ENCODE measurements at places on chromosomes 5 and 9.

DNA sequence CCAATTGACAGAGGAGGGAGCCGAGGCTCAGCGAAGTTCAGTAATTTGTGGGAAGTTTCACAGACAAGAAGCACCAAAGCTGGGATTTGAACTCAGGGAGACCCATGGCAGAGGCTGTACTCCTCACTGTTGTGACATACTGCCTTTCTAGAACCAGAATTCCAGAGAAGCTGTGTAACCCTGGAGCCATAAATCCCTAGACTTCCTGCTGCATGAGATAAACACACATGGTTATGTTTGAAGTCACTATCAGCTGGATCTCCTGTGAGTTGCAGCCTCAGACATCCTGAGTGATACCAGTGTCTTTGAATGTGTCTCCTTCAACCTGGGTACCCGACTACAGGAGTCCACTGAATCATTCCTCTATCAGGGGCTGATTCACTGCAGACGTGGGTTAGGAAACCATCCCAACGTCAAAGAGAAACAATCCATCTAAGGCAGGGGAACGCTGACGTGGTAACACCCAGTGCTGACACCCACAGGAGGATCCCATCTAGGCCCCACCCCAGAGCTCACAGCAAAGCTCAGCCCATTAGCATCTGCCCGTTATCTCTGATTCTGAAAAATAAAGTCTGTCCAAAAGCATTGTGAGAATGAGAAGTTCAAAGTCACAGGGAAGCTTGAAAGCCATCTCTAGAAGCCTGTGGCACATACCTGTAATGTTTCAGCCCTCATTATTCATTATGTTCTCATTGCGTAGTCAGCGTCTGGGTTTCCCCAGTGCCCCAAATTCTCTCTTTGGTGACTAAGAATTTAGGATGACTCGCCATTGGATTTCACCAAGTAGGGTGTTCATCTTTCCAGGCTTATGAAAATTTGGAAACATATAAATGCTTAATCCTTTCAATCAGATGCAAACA is 36.3 kb upstream of the BASP1 start:
- DNase-seq = no peak

- no peak for DNase-seq
These were observed 784.1 kb downstream of the MAT2B start for GRCh38 chr5:164289526-164289925.

GRCh38 chr5:55599148-55600050 is 64.6 kb upstream of the PLPP1 start:
- DNase-seq = no peak

DNA sequence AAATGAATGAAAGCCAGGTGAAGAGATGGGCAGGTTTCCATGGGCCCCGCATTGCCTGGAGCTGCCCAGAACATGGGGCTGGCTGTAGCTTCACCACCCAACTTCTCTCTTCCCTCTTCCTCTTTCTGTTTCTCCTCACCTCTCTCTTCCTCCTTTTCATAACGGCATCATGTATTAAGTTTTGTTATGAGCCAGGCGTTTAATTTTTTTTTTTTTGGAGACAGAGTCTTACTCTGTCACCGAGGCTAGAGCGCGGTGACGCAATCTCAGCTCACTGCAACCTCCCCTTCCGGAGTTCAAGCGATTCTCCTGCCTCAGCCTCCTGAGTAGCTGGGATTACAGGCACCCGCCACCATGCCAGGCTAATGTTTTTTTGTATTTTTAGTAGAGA is 13.0 kb upstream of the SPINK4 start:
- DNase-seq = no peak

DNA sequence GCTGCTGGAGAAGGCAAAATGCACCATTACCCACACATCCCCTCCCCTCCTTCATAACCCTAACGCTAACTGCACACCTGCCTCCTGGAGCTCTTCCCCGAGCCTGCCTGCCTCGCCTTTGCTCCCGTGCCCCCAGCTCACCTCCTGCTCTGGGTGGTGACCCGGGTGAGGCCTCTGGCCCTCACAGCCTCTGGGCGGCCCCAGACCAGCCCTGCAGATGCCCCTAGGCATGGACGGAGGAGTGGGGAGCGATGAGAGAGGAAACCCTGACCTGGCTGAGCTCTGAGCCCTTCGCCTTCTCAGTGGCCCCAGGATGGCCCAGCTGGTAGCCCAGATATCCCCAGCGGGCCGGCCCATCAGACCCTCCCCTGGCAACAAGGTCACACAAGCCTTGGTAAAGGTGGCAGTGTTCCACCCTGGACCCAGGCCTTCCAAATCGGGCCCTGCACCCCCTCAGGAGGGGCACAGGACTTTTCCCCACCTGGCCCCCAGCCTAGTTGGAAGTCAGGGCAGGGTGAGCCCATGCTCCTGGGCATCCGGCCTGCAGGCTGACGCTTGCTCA is 14.5 kb upstream of the CAMSAP1 start:
- DNase-seq = no peak

- no peak for DNase-seq
These were observed 190.0 kb downstream of the DENND1A start for GRCh38 chr9:123739902-123740301.

DNA sequence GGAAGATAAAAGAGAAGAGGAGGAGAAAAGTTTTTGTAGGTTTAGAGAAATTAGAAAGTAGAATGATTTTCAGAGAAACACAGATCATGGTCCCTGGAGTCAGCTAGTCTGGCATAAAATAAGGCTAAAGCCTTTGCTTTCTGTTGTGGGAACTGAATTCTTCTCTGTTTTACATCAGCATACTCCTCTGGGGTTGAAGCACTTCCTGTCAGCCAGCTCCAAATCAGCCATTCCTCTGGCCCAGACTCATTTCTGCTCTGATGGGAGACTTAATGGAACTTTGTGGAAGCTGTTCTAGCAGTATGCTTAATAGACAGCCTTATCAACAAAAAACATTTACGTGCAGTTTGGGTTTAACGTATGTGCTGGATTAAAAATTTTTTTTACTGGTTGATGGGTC is 143.2 kb downstream of the HMHB1 start:
- no peak for DNase-seq

GRCh38 chr9:99013550-99013949 is 69.8 kb downstream of the COL15A1 start:
- DNase-seq = no peak

DNA sequence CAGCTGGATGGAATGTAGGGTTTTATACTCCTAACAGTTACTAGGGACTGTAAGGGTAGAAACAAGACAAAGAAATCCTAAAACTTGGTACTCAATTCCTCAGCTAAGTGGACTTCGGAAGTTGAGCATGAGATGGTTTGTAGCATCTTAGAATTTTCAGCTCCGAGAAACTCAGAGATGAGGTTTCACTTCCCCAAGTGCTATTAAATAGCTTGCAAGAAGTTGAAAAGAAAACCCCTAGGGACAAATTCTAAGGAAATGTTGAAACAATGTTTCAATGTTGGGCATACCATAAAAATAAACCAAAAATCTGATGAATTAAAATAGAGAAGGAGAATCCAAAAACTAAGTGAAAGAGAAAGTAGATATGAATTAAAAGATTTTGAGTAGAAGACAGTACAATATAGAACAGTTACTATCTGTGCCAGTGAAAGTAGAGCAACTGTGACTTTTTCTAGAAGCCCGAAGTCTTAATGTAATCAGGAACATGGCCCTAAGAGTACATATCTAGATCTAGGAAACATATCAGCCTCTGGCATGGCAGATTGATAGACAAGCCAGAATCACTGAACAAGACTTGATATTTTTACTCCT is 308.6 kb upstream of the RGMB start:
- no peak for DNase-seq

DNA sequence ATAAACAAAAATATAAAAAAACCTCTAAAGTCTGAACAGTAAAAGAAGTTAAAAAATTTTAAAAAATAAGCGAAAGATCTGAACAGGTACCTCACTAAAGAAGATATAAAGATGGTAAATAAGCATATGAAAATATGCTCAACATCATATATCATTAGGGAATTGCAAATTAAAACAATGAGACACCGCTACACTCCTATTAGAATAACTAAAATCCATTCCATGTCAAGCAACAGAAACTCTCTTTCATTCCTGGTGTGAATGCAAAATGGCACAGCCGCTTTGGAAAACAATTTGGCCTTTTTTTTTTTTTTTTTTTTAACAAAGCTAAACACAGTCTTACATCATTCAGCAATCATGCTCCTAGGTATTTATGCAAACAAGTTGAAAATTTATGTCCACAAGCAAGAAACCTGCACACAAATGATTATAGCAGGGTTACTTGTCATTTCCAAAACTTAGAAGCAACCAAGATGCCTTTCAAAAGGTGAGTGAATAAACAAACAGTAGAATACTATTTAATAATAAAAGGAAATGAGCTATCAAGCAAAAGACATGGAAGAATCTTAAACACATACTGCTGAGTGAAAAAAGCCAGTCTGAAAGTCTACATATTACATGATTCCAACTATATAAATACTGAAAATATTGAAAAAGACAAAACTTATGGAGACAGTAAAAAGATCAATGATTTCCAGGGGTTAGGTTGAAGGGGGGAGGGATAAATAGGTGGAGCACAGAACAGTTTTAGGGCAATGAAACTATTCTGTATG is 22.1 kb downstream of the ANXA1 start:
- no peak for DNase-seq

All from WTC11 (cell line).